ENCODE measurements at places on chromosomes 7 and 10. TPM values are rescaled to one million over a fixed set of nuclear protein-coding genes. Genes with fewer than 3 reads are reported as not detected.

Gene BTBD16
- 0.09 TPM for total RNA-seq

Gene KNDC1
- 0.41 TPM for total RNA-seq

Gene PSPH
- total RNA-seq, result 84.3 TPM

Gene LRRC18
- not detected for total RNA-seq

Gene SPOCK2
- 0.36 TPM for total RNA-seq

Gene FOXK1
- total RNA-seq, result 27.8 TPM
